ENCODE measurements at places on chromosomes 12 and 14.

GRCh38 chr12:117017807-117018206, 81.4 kb downstream of the TESC start:
- DNase-seq: no peak

DNA sequence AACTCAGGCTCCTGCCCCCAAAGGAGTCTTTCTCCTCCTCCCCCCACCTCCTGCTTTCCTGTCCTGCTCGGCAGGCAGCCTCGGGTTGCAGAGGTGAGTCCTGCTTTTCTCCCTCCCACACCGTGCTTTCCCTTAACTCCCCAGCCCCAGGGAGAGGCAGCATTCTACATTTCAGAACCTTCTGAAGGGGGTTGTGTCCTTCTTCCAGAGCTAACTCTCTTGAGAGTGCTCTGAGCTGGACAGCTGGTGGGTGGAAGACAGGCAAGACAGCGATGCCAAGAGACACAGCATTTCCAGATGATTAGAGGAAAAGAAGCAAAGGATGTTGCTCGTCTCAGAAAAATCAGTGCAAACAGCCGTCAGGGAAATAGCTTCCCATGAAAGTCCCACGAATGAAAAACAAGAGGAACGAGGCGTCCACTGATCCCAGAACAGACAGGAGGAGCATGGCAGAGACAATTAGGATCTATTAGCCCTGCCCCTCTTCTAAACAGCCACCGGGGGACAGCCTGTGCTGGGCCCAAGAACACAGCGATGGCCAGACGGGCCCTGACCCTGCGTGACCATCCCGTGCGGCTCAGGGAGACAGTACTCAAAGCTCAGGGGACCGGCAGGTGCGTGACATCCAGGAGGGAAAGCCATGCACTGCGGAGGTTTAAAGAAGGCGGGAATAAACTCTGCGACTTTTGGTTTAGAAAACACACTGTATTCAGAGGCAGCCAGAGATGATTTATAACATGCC, 216.5 kb upstream of the RTL1 start:
- DNase-seq: peak; percentile 47

DNA sequence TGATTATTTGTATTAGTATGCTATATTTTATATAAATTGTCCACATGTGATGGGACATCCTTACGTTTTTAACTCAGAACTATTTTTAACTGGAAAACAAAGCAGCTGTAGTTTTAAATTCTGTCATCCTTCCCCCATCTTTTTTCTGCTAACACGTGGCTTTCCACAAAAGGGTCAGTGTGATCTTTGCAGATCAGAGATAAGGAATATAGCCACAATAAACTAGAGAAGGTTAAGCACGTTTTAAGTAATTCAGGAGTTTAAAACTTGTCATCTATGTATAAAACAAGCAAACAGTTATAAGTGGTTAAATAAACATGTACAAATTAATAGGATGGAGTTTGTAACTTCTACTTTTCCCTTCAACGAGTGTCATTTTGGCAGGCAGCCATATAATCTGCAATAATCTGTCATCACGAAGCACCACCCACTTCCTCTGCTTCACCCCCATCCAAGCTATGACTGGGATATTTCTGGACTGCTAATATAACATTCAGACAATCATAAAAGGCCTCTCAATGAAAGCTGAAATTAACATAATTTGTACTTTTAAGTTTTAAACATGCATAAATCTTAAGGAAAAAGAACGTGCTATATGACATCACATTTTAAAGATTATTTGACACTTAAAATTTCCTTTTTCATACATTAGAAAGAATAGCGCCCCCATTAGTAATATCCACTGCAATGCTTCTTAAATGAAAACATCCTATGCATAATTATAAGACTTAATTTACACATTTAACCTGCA, 15.3 kb downstream of the TAOK3 start:
- no peak for DNase-seq

DNA sequence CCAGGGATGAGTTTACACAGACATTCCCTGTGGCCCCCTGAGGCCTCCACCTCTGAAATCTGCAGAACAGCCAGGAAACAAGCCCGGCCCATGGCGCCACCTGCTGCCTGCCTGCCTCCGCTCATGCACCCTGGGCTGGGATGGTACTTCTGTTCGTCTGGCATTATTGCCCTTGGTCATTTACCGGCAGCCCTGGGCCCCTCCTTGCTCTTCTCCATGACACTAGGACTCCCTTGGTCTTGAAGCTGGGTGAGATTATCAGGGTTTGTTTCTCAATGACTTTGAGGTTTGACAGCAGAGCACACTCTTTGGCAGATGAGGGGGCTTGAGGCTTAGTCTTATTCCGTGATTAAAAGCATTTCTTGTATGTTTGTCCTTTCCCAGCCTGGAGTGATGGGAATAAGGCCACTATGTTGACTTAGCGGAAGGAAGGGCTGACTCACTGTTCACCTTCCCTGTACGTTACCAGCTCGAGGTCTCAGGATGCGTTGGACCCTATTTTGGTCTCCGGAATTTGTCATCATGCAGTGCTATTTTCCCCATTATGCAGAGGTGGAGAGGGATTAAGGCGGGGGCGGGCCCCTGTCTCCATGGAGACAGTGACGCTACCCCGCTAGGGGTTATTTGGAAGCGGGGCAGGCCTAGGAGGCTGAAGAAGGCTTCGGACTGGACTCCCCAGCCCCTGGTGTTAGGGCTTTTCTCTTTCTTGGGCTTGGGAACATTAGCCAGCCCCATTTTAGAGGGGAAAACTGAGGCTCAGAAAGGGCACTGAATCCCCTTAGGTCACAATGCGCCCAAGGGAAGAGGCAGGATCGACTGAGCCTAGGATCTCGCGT, 706 bp upstream of the PEX5 start:
- DNase-seq: peak; percentile 83

DNA sequence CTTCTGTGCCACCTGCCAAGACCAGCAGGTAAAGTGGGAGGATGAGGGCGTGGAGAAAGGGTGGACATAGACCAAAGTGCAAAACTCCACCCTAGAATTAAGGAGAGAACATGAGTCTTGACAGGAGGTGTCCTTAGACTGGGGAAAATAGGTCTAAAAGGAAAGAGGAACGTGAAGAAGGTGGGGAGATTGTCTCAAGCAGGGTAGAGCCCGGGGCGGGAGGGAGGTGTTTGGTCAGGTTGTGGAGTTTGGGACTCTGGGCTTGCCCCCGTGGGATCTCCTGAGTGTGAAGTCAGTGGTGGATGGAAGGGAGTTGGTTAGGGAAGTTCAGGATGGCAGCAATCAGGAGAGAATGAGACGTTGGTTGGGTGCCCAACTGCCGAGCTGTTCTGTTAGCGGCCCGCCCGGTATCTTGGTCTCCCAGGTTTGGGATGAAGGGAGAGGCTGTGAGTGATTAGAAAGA, 386 bp downstream of the DGKA start:
- no peak for DNase-seq

- no peak for DNase-seq
Observed at GRCh38 chr12:12202747-12203146, 64.1 kb downstream of the LRP6 start.

GRCh38 chr12:78580296-78580695, 284.3 kb upstream of the SYT1 start:
- no peak for DNase-seq

GRCh38 chr12:55676707-55677106, 31.0 kb downstream of the ITGA7 start:
- DNase-seq: no peak

DNA sequence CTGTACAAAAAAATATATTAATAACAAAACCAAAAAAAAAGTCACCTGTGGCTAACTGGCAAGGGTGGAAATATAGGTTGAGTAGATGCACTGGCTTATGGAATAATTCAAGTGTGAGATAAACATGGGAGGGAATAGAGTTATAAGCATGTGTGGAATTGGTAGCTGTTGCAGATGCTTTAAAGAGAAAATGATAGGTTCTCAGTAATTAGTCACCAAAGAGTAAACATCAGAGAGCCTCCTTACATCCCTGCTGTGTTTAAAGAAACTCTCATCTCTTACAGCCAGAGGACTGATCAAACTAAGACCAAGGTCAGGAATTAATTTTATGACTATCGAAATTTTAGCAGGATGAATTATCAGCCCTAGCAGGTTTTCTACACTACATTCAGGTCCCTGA, 70.5 kb downstream of the EGLN3 start:
- no peak for DNase-seq
